ENCODE measurements at places on chromosomes 4 and X.

- DNase-seq: no peak
Measured at GRCh38 chr4:11366859-11367258, 61.8 kb downstream of the HS3ST1 start.

DNA sequence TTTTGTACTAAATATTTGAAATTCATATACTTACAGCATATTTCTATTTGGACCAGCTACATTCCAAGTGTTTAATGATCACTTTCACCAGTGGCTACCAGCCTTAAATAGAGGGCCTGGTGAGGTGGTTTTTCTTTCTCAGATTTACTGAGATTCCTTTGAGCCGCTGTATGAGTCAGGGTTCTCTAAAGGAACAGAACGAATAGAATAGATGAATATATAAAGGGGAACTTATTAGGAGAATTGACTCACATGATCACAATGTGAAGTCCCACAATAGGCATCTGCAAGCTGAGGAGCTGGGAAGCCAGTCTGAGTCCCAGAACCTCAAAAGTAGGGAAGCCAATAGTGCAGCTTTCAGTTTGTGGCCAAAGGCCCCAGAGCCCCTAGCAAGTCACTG, 146.2 kb upstream of the TLL1 start:
- DNase-seq: no peak

- no peak for DNase-seq
Measured at GRCh38 chr4:21413807-21414370, 534.7 kb downstream of the KCNIP4 start.

DNA sequence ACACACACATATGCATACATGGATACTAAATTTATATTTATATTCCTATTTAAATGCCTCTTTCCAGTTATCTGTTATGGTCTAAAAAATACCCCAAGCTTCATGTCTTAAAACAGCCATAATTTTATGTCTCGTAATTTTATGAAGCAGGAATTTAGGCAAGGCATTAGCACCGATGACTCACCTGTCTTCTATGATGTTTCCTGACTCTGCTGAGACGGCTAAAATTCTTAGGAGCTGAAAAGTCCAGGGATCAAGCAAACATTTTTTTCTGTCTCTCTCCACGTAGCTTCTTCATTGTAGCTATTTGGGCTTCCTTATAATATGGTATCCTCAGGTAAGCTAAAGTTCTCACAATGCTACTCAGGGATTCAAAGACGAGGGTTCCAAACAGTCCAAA, 930.3 kb downstream of the STIM2 start:
- no peak for DNase-seq

DNA sequence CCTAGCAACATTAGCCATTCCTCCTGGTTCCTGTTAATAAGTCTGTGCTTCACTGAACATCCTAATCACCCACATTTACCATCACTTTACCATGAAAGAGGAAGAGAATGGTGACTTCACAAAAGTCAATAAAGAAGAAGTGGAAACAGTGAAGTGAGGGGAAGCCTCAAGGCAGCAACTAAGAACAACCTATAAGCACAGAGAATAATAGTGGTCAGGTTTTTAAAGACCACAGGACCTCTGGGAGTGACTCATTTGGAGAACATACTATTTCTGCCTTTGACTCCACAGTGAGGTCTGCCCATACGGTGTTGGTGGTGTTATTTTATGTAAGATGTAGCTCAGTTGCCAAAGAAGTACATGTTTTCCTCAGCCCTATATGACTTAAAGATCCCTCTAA, 86.0 kb upstream of the TET2 start:
- DNase-seq: no peak

GRCh38 chr4:10091531-10092181, 24.9 kb downstream of the WDR1 start:
- no peak for DNase-seq

- no peak for DNase-seq
Measured at GRCh38 chr4:186931519-186931918, 207.9 kb upstream of the FAT1 start.

DNA sequence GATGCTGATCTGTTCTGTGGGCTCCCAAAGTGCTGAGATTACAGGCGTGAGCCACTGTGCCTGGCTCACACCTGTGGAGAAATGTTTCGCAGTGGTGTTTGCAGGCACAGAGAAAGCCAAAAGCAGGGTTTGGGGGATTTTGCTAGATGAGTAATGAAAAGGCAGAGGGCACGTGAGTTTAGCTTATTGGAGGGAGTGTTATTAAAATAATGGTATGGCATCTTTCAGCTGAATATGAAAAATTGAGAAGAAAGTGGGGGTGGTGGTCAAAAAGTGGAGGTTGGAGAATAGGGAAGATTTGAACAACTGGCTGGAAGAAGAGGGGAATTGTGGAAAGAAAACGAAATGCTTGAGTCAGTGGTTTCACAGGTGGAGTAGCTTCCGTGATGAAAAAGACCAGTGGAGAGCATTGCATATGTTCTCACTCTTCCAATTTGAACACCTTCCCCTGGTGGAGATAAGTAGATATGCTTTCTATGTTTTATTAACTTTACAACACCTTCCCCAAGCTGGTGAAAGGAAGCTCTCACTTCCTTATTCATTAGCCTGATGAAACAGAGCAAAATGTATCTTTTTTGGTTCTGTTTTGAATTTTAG, 1.1 kb upstream of the CHST7 start:
- DNase-seq: no peak

DNA sequence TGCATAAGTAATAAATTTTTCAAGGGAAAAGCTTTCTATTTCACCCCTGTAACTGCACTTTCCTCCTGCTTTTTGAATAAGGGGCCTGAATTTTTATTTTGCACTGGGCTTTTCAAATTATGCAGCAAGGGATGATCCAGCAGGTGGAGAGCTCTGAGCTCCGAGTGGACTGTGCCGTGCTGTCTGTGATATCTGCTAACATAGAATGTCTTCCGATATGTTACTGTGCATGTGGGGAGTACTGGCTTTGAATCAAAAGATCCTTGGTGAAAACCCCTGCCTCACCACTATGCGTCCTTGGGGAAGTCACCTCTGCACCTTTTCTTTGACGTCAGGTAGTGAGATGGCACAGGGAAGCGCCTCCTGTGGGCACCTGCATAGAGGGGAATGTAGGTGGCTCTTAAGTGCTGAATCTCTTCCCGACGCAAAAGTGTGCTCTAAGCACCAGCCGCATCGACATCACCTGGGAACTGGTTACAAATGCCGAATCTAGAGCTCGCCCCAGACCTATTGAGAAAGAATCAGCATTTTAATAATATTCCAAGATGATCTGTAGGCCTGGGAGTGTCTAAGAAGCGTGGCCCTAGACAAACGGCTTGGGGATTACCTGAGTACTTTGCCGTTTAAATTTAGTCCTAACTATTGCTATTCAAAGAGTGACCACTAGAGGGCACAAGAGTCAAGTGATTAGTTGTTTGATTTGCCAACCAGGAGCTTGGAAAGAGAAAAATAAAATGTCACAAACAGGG, 19.2 kb upstream of the WFS1 start:
- no peak for DNase-seq

DNA sequence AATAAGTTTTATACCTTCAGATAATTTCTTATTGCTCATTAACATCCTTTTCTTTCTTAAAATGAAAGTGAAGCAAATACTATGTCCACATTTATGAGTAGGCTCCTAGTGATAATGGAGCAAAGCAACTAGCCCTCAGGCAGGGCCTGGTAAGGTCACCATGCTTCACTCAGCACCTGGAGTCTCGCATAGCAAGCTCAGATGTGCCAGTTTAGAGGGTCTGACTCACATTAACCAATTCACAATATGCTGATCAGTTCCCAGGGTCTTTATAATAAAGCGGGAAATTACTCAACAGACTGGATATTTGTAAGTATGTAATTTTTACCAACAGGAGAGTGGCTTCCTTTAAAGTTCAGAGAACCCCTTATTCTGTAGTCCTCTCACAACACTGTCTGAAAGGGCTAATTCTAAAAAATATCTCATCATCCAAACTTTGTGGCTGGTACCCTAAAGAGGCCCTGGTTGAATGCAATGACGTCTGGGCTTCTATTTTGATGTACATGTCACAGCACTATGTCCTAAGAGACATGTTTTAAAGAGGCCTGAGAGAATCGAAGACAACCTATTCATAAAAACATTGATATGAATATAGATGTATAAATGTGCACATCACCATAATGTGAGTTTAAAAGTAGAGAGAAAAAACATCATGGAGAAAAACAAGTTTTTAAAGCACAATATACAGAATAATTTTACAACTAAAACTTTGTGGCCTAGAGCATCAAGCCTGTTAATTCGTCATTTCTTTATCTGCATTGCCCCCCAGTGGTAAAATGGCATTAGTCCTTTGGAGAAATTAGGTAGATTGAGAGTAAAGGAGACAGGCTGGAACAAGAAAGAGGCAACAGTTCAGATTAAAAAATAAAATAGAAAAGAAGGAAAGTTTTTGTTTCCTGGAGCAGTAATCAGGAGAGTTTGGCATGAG, 44.3 kb downstream of the IL21 start:
- DNase-seq: no peak

GRCh38 chrX:107445146-107445545, 4.3 kb upstream of the FRMPD3 start:
- no peak for DNase-seq

All from ovary (tissue), 10 donors.